ENCODE measurements at places on chromosomes 2 and 18. TPM values are rescaled to one million over a fixed set of nuclear protein-coding genes. Genes with fewer than 3 reads are reported as not detected.

The RTP5 gene
- not detected for total RNA-seq

The LRRTM1 gene
- not detected for total RNA-seq

The CREG2 gene
- not detected for total RNA-seq

The EN1 gene
- not detected for total RNA-seq

The MC2R gene
- not detected for total RNA-seq

The CFAP53 gene
- 1.3 TPM for total RNA-seq

The AOX1 gene
- 60.0 TPM for total RNA-seq

The IL18R1 gene
- 3.1 TPM for total RNA-seq

The SAG gene
- not detected for total RNA-seq

The LYG2 gene
- total RNA-seq = not detected

The SERTAD2 gene
- total RNA-seq = 6.7 TPM

The SERPINB10 gene
- total RNA-seq = not detected

The MLPH gene
- total RNA-seq = 30.3 TPM

Data from body of pancreas (tissue), 4 donors.